ENCODE measurements at places on chromosomes 16 and 17.

DNA sequence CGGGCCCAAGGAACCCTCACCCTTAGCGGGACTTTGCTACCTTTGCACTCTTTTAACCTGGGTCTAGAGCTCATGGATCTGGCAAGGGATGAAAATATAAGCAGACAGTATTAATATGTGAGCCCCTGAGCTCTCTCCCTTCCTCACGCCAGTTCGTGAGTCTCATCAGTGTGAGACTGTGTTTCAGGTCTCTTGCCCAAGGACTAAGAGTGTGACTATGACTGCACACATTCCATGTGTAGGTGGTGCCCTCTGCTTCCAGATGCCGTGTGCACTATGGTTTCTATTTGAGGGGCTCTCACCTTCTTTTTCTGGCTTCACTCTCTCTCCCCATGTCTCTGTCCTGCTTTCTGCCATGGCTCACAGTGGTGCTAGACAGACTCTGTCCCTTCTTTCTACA lies 40.5 kb downstream of the DHRS7B start:
- DNase-seq = no peak

DNA sequence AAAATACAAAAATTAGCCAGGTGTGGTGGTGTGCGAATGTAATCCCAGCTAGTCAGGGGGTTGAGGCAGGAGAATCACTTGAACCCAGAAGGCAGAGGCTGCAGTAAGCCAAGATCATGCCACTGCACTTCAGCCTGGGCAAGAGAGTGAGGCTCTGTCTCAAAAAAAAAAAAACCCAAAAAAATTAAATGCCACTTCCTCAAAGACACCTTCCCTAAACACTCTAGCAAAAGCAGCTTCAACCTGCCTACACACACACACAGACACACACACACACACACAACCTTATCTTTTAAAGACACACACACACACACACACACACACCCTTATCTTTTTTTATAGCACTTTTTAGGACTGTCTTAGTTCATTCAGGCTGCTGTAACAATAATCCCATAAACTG lies 201.7 kb upstream of the PSMD7 start:
- DNase-seq = no peak

GRCh38 chr17:17818088-17818526 lies 18.7 kb downstream of the SREBF1 start:
- no peak for DNase-seq

DNA sequence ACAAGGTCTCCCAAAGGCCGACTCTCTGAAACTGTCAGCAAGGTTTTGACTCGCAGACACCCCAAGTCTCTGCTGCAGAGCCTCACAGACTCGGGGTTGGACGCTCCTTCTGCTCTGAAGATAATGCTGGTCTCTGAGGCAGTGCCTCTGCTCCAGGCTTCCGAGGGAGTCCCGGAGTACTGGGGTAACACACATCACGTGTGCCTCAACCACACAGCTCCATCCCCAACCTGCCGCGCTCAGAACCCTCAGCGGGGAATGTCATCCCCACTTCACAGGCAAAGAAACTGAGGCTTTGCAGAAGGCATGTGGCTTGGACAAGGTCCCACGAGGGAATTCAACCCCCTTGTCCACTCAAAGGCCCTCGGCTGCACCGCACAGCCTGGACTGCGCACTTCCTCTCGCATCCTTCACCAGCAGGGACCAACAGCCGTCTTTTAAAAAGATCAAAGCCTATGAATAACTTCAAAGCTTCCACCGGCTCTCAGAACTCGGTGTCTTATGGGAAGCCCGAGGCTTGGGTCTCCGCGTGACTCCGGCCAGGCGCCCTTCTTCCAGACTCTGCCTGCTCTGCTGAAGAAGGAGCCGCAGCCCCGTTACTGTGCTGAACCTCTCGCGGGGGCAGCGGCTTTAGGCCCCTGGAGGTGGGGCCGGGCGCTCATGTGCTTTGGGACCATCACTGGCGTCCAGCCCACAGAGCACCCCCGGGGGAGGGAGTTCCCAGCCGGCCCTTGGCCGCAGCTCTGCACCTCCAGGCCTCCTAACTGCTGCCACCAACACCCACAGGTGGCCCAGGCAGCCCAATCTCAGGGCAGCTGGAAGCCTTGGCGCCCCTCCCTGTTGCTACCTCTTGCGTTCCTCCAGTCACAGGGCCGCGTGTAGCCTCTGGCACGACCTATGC lies 2.2 kb downstream of the TMEM204 start:
- no peak for DNase-seq

DNA sequence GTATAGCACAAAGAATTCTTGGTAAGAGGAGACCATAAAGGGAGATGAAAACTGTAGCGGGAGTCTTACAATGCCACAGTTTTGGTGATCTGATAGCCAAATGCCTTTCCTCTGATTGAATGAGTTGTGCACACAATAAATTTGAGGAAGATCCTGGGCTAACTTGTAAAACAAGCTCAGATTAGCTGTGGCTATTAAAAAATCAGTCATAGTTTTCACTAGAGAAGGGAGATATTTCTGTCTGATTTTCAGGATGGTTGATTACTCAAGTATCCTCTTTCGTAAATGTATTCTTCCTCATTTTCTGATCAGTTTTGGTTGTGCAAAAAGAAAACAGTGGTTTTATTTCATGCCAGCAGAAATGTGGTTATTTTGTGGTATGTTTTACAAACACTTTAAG lies 9.1 kb upstream of the METTL9 start:
- no peak for DNase-seq

GRCh38 chr16:53281280-53281679 lies 153.0 kb upstream of the RBL2 start:
- no peak for DNase-seq

- DNase-seq = no peak
Observed at GRCh38 chr16:3984111-3985060, 103.9 kb upstream of the CREBBP start.

GRCh38 chr17:8698162-8698971 lies 46.3 kb downstream of the CCDC42 start:
- no peak for DNase-seq

- no peak for DNase-seq
Observed at GRCh38 chr16:49940464-49941224, 84.4 kb upstream of the CNEP1R1 start.

DNA sequence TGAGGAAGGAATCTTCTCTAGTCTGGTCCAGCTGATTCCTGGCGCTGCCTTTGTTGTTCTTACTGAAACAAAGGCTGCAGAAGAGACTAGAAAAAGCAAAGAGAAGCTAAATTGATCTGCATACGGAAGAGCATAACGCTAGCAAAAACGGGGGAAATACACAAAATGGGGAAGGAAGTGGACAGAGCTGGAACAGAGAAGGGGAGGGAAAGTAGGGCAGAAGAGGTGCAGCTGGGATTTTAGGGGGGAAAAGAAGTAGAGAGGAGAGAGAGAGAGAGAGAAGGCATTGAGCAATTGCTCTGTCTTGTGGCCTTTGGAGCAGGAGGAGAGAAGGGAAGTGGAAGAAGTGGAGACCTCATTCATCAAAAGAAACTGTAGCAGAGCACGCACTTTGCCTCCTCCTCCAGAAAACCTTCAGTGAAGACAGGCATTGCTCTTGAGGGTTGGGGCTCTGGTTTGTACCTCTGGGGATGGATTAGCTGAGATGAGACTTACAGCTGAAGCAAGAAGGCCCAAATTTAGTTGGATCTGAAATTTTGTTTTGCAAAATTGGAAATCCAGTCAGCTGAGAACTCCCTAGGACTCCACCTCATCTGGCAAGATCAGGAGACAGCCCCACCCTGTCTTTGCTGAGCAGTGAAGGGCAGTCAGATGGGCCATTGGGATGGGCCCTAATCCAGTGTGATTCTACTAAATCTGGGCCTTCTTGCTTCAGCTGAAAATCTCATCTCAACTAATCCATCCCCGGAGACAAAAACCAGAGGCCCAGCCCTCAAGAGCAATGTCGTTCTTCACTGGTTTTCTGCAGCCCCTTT lies 55.8 kb downstream of the CDRT4 start:
- DNase-seq = no peak

- no peak for DNase-seq
Observed at GRCh38 chr16:22358000-22358399, 16.4 kb downstream of the CDR2 start.

DNA sequence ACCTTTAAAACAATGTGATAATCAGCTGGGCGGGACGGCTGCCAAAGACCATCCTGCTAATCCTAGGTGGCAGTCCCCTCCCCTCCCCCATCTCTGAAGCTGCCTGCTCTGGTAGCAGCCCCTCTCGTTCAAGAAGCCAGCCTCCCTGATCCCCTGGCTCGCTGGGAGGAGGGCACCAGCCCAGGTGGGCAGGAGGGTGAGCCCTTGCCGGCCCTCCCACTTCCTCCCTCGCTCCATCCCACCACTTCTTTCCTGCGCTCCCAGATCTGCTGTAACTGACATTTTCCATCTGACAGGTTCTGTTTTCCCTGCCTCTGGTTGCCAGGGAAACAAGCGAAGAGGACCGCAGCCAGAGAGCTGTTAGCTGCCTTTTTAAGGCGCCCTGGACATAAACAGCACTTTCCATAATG lies 155.7 kb upstream of the TNRC6C start:
- no peak for DNase-seq

GRCh38 chr17:75685499-75685898 lies 18.4 kb downstream of the SAP30BP start:
- no peak for DNase-seq

- DNase-seq = no peak
Observed at GRCh38 chr16:67509016-67509415, 19.6 kb upstream of the RIPOR1 start.

DNA sequence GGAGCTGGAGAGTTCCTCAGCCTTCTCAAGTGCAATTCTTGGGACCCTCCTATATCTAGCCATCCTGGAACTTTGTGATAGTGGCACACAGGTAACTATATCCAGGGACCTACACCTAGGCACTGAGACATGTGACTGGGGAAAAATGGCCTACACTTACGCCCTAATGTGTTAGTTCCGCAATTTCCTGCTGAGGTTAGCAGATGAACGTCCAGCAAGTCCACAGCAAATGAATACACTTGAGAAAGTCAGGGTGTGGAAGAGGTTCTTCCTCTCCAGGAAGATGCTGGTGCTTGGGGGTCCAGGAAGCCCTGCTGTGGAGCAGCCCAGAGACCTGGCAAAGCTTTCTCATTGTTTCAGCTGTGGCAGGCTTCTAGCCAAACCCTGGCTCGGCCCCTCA lies 20.8 kb downstream of the PIK3R5 start:
- DNase-seq = peak; percentile 29

GRCh38 chr17:12261354-12261753 lies 240.7 kb downstream of the MAP2K4 start:
- no peak for DNase-seq

DNA sequence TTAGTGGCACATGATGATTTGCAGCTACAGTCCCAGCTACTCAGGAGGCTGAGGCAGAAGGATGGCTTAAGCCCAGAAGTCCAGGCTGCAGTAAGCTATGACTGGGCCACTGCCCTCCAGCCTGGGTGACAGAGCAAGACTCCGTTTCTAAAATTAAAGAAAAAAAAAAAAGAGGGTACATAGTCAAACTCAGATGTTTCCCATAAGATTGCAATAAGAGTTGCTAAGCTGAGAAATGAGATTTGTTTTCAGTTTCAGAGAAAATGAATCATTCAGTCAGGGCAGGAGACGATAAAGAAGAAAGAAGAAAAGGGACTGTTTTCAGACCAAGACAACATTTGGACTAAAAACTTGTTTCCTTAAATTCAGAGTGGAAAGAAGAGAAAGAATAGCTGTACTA lies 30.2 kb upstream of the PHLPP2 start:
- DNase-seq = no peak

DNA sequence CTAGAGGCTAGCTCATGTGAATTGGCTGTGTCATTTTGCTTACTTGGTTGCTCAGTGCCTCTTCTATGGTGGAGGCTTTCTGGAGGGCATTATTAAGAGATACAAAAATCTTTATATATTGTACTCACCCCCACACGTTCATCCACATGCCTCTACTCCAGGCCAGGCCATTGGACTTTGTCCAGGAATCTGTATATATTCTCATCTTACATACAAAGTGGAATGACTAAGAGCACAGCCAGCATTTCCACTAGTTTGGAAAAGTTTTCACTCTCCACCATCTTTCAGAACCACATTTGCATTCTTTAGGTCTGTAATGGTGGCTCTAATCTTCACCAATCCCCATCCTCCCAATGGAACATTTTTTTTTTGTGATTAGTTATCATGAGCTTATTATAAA lies 4.8 kb upstream of the GLG1 start:
- DNase-seq = no peak

- no peak for DNase-seq
Observed at GRCh38 chr17:56676810-56677209, 83.3 kb downstream of the NOG start.

DNA sequence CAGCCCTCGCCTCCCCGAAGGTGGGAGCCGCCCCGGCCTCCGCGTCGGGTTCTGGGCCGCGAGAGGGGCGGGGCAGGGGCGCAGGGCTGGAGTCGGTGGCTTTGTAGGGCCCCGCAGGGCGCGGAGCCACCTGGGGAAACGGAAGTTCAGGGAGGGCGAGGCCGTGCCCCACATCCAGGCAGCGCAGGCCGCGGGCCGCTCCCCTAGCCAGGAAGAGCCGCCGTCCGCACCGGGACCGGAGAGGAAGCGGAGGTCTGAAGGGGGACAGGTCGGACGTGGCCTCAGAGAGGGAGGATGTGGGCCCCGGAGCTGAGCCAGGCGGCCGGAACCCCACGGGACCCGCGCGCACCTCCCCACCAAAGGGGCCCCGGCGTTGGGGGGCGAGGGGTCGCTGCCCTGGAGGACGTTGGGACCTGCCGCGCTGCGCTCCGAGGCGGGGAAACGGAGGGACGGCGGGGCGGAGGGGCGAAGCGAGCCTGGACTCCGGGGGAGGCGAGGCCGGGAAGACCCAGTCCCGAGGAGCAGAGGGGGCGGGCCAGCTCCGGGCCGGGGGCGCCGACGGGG lies 482 bp upstream of the SLC16A3 start:
- no peak for DNase-seq

DNA sequence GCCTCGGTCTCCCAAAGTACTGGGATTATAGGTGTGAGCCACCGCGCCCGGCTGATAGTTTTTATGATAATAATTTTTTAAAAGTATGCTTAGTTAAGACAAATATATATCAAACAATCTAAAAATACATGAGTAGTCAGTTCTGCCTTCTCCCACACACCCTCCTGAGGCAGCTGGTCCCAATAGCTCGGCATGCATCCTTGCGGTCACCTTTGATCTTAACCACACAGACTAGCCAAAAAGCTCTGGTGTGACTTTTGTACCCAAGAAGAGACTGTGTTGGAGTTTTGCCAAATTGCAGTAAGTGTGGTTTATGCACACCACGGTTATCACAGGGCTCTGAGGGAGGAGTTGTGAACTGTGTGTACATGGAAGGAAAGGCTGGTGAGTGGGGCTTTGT lies 25.6 kb downstream of the ATP6V0A1 start:
- DNase-seq = no peak

- no peak for DNase-seq
Observed at GRCh38 chr16:78866521-78866920, 734.0 kb downstream of the MAF start.
